Thoracic aorta (tissue), 2 donors: ENCODE measurements at places on chromosomes 12 and 14. TPM values are rescaled to one million over a fixed set of nuclear protein-coding genes. Genes with fewer than 3 reads are reported as not detected.

Gene TSPAN19
- not detected for total RNA-seq

DNA sequence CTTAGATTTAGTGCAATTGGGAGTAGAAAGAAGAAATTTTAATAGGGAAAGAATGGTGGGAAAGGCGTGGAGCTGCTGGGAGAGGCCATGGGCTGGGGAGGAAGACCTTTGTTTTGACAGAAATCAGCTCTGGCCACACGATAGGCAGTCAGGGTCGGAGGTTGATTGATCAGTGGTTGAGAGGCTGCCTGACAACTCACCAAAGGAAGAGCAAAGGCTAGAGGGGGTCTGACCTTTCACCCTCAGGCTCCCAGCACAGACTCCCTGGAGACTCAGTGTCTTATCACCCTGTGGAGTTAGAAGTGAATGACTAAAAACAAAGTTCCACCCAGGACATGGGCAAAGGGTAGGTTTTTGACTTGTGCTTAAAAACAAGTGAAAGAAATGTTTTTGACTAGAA lies 18.0 kb upstream of the NKX2-8 start:
- H3K36me3 ChIP-seq, result no peaks in the 10 kb centered on the region
- H3K27me3 ChIP-seq, result no peaks in the 10 kb centered on the region
- no peaks in the 10 kb centered on the region for H3K4me1 ChIP-seq
- H3K27ac ChIP-seq, result no peak overlapping the region

Gene UBE3B
- total RNA-seq, result 41.4 TPM

- H3K36me3 ChIP-seq, result no peaks in the 10 kb centered on the region
- H3K27ac ChIP-seq, result no peak overlapping the region
- no peak for DNase-seq
- no peaks in the 10 kb centered on the region for H3K4me1 ChIP-seq
Observed at GRCh38 chr12:54047964-54048303, 5.7 kb upstream of the HOXC4 start.
